ENCODE measurements at places on chromosomes 13 and 19. TPM values are rescaled to one million over a fixed set of nuclear protein-coding genes. Genes with fewer than 3 reads are reported as not detected.

DNA sequence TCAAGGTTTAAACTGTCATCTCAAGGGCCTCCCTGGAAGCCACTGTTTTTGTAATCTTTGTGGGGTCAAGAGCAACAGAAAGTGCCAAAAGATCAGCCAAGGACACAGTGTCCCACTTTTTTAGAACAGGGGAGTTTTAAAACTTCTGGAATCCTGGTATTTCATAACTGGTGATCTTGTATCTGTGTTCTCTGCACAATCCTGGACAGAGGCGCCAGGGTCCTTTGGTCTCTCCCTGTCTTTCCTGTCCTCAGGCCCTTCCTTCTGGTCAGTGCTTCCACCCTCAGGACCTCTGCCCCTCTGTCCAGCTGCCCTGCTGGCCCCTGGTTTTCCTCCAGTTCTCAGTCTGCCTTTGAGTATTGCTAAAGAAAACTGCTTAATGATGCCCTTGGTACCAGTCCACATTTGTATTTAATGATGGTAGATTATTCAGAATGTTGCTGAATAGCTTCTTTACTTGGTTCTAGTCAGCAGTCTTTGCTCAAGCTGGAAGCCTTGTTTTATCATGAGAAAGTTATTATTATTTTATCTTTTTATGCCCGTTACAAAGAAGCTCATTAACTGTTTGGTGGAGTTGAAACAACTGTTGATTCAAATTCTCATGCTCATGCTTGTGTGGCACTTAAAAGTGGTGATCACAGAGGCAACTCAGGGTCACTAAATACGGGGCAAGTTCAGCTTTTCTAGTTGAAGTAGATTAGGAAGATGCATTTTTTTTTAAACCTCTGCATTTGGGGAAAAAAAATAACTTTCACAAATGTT is 47.5 kb downstream of the WASF3 start:
- no peak for DNase-seq

GRCh38 chr19:34363930-34364329 is 1.1 kb upstream of the GPI start:
- no peak for DNase-seq

DNA sequence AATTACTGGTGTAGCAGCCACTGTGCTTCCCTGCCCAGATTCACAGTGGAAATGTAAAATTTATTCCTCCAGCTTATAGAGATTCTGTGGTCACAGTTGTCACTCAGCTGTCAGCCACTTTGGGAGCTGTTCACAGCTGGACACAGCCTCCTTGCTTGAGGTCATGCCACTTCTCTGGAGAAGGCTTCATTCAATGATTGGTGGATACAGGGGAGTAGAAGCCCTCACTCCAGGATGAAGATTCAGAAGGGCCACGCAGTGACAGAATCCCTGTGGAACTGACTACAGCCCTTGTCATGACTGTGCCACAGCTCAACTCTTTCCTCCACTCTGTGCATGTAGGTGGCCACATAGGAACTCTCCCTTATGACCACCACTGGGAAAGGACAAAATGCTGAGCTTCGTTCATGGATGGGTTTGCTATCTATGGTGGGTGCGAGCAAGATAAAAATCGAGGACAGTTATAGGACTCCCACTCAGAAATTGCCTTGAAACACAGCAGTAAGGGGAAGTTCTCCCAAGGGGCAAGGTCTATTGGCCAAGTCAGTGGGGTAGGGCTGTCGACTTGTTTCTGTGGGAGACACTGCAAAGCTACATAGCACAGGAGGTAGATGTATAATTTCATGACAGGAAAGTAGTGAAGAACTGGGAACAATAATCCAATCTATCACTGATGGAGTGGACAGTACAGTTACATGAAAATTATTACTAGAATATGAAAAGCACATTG is 98.7 kb downstream of the CCNA1 start:
- no peak for DNase-seq

- no peak for DNase-seq
These were observed 22.9 kb upstream of the ZNF724 start for GRCh38 chr19:23273022-23273589.

GRCh38 chr19:708154-709143 is at the start of gene PALM:
Gene PALM (plus strand): TSS chr19:708935. CDS start chr19:709147, 212 bp downstream.
- DNase-seq: peak; percentile 84

- DNase-seq: no peak
These were observed 180.9 kb downstream of the DIAPH3 start for GRCh38 chr13:59982631-59983382.

GRCh38 chr13:46909042-46909441 is 12.2 kb upstream of the HTR2A start:
- DNase-seq: no peak

DNA sequence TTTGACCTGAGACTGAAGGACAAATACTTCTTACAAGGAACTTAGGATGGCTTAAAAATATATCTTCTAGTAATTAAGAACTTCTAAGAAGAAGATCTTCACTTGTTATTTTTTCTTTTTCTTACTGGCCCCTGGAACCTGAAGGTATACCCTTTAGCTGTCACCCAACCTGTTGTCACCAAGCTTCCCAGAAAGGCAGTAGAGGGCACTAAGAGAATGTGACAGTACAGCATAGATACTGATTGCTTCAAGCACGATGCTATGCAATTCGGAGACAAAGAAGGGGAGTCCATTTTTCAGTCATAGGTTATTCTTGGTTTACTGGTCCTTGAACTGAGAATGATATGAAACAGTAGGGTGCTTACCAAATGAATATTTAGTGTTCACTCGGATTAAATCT is 208.3 kb upstream of the PCDH9 start:
- DNase-seq: peak; percentile 3

DNA sequence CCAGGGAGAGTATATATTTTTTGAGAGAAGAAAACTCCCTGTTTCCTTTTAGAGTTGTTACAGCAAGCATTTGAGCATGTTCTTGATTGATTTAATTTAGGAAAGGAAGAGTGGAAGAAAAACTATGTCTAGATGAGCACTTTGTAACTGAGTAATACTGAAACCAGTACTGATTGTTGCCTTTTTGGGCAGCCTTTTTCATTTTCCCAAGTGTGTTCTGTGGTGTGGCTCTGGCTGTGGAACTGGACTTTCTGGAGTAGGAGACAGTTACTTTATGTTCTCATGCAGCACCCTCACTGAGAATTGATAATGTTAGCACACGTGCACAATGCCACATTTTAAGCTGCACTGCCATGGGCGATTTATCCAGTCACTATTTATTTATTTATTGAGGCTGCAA is 211.5 kb downstream of the LMO7 start:
- no peak for DNase-seq

GRCh38 chr13:48302871-48303358 is 636 bp upstream of the RB1 start:
- DNase-seq: no peak

- no peak for DNase-seq
These were observed 2.7 kb downstream of the FCHO1 start for GRCh38 chr19:17753976-17754375.

DNA sequence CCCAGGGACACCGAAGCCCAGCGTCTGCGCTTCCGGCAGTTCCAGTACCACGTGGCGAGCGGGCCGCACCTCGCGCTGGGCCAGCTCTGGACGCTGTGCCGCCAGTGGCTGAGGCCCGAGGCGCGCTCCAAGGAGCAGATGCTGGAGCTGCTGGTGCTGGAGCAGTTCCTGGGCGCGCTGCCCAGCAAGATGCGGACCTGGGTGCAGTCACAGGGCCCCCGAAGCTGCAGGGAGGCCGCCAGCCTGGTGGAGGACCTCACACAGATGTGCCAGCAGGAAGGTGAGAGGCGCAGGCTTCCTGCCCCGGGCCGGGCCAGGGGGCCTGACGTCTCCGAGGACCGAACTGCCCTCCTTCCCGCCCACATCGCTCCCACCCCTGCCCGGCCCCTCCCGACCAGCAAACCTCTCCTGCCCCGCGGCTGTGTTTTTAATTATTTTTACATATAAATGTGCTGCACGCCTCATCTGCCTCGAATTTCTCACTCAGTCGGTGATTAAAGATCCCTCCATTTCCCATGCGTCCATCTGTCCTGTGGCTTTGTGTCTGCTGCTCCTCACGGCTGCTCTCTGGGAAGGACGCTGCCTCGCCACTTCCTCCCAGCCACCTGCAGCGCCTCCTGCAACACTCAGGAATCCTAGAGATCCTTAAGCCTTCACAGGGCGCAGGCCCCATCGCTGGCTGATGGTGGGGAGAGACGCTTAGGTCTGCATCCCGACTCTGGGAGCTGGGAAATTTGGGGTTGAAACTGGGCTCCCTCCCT is 4.3 kb downstream of the ZSCAN1 start:
- peak; percentile 29 for DNase-seq

- no peak for DNase-seq
These were observed 92.4 kb upstream of the SIAH3 start for GRCh38 chr13:45943965-45944364.

- no peak for DNase-seq
These were observed 1.4 kb upstream of the SCEL start for GRCh38 chr13:77533875-77534788.

GRCh38 chr13:48477191-48477855 is 55.6 kb downstream of the RCBTB2 start:
- no peak for DNase-seq

DNA sequence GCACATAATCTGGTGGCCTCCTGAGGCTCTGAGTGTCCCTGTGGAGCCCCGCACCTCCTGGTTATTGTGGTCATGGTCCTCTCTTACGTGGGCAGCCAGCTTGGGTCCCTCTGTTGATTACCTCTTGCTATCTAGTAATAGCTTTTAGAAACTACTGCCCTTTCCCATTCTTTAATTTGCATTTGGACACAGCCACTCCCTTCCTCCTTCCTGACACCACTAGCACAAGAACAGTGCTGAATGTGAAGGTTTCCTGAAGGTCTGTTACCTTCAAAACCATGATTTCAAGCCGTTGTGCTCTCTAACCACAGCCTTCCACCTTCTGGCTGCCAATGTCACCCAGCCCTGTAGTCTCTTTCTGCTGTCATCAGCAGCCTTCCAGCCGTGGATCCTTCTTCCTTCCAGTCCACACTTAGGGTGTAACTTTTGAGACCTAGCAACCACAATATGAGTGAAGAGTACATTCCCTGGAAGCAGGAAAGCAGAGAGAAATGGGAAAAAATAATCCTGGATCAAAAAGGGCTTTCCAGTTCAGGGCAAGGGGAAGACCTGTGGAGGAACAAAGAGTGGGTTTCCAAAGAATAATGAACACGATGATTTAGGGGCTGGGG is 130.9 kb downstream of the FRY start:
- no peak for DNase-seq

DNA sequence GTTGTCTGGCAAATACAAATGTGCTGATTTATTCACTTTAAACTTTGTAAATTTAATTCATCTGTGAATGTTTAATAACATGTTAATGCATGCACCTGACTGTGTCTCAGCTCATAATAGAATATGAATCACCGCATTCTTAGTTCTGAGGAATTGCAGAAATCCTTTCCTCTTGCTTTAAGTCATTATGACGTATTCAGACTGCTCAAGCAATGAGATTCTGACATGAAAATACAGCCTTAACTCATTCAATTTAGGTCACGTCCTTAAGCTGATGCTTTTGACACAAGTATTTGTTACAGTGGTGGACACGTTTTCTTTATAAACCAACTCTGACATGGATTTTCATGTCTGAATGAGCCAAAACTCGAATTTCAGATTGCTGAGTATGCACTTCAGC is 541.0 kb upstream of the KLF12 start:
- DNase-seq: no peak

- DNase-seq: no peak
These were observed 22.4 kb downstream of the GTF2F2 start for GRCh38 chr13:45142440-45143345.

DNA sequence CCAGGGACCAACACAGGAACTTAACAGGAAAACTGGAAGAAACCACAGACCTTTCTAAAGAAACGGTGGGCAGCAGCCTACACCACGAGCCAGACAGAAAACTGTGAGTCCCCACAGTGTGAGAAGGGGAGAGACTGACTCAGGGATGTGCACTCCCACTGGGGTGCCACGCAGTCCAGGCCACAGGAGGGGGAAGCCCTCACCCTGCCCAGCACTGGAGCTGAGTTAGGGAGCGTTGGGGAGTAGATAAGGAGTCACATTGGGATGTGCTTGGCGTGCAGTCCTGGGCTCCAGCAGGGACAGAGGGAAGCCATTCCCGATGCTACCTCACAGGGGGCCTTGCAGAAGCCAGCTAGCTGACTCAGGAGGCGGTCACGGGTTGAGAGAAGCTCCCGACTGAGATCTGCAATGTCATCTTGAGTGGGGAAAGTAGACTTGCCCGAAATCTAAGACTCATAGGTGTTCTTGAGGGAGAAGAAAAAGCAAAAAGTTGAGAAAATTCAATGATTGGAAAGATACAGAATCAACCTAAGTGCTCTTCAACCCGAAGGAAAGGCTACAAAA is 17.3 kb downstream of the SIGLEC8 start:
- no peak for DNase-seq

GRCh38 chr19:8682931-8683330 is 15.7 kb downstream of the ACTL9 start:
- DNase-seq: no peak

DNA sequence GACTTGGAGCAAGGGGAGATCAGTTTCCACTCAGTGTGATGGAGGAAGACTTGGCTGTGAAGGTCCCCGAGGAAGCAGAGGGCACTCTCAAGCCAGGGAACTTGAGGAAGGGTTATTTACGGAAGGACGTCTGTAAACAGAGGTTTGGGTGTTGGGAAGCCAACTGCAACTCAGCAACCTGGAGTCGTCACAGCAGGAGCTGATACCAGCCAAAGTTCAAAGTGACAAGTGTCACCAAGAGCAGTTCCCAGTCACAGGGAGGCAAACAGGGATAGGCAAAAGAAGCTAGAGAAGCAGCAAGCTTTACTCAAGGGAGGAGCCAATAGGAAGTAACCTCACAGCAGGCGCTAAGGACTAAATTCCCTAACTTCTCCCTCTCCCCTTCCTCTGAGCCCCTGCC is 205.5 kb downstream of the EFNB2 start:
- DNase-seq: no peak

DNA sequence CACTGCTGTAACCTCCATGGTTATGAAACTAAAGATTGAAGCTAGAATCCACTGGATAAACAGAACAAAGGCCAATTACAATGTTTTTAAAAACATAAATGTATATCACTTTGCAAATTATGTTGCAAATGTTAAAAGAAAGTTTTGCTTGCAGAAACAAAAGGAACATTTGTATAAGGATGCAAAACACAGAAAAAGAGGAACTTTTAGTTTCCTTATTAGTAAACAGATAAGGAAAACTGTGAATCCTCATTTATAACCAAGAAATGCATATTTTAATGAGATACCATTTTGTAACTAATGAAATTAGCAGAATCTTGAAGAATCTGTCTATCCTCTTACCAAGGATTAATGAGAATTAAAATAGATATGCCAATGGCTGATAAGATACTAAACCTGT is 32.3 kb downstream of the LPAR6 start:
- no peak for DNase-seq

DNA sequence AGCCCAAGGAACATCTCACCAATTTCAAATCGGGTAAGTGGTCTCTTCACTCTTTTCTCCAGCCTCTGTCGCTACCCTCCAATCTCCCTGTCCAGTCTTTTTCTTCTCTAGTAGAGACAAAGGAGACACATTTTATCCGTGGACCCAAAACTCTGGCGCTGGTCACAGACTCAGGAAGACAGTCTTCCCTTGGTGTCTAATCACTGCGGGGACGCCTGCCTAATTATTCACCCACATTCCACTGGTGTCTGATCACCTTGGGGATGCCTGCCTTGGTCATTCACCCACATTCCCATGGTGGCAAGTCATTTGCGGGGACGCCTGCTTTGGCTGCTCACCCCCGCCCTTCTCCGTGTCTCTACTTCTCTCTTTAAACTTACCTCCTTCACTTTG is 13.8 kb upstream of the OR10H1 start:
- no peak for DNase-seq

The TSHZ3 gene
- total RNA-seq: 8.4 TPM

The MEDAG gene
- 12.1 TPM for total RNA-seq

The CEACAM7 gene
- 0.16 TPM for total RNA-seq

Measured in kidney (tissue), 22 donors.